Fibroblast of skin of left quadriceps (primary cell): ENCODE measurements at places on chromosomes 6 and 20.

GRCh38 chr20:57503035-57503658 is 21.8 kb downstream of the CTCFL start:
- no peak for DNase-seq

DNA sequence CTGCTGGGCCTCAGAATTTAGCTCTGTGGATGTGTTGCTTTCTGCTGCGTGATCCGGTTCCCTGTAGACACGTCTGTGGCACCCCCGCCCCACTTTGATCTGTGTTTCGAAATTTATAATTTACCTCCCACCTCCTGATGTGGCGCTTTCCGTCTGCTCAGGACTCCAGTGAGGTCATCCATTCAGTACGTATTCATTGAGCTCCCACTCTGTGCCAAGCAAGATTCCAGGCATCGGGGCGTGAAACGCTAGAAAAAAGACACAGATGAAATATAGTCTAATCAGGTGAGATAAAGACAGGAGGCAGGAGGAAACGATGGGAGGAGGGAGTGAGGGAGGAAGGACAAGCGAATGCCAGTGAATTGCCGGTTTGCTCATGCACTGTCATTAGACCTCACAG is 431.9 kb upstream of the SULF2 start:
- no peak for DNase-seq

DNA sequence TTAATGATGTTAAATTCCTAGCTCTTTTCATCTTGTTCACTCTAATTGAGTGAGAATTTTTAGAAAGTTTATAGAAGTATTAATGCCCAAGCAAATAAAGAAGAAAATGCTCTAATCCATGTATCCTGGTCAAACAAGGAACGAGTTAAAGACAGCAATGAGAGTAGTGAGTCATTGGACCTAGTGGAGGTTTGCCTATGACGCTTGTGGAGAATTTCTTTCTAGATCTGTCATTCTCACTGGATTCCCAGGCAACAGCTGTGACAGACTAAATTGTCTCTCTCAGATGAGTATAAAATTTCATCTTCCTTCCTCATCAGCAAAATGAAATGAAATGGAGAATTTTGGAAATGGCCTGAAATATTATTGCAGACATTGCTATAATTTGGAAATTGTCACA is 127.9 kb downstream of the COL19A1 start:
- DNase-seq, result no peak

DNA sequence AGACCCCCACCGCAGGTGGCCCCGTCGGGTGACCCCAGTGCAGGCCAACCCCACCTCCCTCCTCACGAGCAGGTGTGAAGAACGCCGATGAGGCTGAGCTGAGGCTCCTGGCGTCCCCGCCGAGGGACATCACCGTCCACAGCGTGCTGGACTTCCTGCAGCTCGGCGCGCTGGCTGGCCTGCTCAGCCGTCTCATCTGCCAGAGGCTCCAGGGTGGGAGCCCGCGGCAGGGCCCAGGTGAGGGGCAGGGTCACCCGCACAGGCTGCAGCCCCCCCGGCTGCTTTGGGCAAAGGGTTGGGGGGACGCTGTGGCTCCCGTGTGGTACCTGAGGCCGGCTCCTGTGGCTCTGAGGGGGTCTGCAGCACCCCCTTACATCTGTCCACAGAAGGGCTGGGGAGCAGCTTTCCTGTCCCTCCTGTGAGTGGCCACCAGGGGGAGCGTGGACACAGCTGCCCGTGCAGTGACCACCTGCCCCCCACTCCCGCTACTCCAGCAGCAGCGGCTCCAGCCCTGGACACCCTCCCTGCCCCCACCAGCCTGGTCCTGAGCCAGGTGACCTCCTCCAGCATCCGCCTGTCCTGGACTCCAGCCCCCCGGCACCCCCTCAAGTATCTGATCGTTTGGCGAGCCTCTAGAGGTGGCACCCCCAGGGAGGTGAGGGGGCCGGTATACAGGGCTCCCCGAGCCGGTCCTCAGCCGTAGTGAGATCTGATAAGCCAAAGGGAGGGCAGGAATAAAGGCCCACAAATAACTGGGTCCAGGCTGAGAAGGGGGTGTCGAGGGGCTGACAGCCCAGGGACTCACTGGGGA is 16.5 kb downstream of the COL20A1 start:
- no peak for DNase-seq

- DNase-seq, result no peak
Measured at GRCh38 chr20:46145713-46146112, 27.6 kb downstream of the CD40 start.

- DNase-seq, result peak; percentile 32
Measured at GRCh38 chr20:54086507-54087039, 16.2 kb upstream of the BCAS1 start.

- DNase-seq, result no peak
Measured at GRCh38 chr6:8535519-8535918, 100.2 kb upstream of the SLC35B3 start.

DNA sequence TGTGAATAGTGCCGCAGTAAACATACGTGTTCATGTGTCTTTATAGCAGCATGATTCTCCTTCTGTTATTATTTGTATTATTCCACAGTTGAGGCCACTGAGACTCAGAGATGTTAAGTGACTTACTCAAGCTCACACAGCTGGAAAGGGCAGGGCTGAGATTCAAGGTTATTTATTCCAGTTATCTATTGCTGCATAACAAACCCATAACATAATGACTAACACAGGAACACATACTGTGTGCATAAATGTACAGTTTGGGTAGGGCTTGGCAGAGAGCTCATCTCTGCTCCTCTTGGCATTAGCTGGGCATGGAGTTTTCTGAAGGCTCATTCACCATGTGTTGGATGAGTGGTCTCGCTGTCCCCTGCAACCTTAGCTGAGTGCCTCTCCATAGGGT is 68.8 kb downstream of the STK35 start:
- no peak for DNase-seq

- no peak for DNase-seq
Measured at GRCh38 chr6:90390379-90390778, 93.7 kb upstream of the BACH2 start.

- DNase-seq, result no peak
Measured at GRCh38 chr20:20024942-20025341, 7.8 kb downstream of the NAA20 start.

GRCh38 chr6:96013531-96013930 is 2.2 kb upstream of the FUT9 start:
- no peak for DNase-seq

DNA sequence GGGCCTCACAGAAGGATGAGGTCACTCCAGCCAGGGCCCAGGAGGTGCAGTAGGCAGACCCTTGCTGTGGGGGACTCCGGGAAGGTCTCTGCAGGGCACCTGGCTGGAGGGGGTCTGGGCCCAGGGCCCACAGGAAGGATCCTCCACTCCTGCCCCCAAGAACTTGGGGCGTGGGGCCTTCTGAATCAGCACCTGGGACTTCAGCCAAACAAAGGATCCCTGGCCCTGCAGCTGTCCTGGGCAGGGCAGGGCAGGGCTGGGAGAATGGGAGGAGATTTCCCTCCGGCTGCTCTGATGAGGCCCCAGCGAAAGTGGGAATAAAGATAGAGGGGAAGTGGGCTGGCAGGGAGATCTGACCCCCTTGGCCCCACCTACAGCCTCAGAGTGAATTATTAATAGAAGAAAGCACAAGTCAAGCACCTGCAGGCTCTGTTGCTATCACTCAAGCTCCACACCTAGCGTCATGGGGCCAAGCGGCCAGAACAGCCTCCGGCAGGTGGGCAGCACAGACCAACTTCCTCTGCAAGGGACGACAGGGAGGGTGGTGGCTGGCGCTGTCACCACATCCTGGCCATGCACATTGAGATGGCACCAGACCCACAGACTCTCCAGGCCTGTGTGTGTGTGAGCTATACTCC is 61.6 kb upstream of the MRPS10 start:
- DNase-seq, result no peak

GRCh38 chr20:13278812-13279570 is 57.9 kb downstream of the ISM1 start:
- DNase-seq, result no peak

DNA sequence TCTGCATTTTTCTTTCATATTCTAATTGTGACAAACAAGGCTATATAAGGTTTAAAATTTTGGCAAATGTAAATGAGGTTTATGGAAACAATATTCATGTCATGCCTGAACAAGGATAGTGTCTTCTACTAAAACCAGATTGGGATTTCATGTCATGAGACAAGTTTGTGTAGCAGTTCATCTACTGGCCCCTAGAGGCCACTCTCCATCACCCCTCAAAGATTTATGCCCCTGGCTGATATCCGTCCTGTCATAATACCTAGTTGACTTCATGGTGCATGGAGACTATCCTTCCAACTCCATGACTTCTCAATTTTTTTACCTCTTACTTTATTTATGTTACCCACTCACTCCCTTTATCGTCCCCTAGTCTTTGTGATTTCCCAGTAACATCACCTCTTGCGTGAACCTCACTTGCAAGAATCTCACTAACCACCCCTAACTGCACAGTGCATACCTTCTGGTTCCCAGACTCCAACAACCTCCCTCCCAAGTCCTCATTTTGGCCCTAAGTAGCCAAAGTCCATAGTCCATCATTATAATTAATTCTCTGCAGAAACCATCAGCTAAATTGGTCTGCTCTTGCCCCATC is 179.8 kb downstream of the TASP1 start:
- DNase-seq, result no peak

DNA sequence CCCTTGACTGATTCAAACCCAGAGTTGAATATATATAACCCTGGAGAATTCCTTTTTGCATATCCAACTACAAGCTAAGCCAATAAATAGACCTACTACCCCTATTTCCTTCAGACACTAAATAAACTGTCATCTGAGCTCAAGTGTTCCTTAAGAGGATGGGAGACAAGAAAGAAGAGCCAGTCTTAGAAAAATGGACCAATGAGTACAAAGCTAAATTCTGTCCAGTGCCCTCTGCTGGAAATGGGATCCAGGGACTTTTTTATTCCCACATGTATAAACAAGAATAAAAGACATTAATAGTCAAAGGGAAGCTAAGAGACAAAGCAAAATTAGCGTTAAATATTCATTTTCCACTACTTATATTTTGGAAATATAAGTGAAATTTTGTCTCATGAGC is 4.8 kb downstream of the PPP1R10 start:
- no peak for DNase-seq

GRCh38 chr20:19758501-19759331 is 658 bp downstream of the RIN2 start:
- DNase-seq, result no peak

GRCh38 chr20:48729538-48729937 is 98.3 kb downstream of the PREX1 start:
- DNase-seq, result no peak
